NCI-H2081 (cell line): ENCODE measurements at places on chromosomes 16 and 17.

DNA sequence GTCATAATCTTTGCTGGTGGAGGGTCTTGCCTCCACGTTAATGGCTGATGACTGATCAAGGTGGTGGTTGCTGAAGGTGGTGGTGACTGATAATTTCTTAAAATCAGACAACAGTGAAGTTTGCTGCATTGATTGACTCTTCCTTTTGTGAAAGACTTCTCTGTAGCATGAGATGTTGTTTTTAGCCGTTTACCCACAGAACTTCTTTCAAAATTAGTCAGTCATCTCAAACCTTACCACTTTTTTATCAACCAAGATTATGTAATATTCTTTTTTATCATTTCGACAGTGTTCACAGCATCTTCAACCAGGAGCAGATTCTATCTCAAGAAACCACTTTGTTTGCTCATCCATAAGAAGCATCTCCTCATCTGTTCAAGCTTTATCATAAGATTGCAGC, 5.9 kb downstream of the UQCRC2 start:
- DNase-seq, result no peak

GRCh38 chr17:4852567-4853207, 19.5 kb downstream of the MINK1 start:
- no peak for DNase-seq

DNA sequence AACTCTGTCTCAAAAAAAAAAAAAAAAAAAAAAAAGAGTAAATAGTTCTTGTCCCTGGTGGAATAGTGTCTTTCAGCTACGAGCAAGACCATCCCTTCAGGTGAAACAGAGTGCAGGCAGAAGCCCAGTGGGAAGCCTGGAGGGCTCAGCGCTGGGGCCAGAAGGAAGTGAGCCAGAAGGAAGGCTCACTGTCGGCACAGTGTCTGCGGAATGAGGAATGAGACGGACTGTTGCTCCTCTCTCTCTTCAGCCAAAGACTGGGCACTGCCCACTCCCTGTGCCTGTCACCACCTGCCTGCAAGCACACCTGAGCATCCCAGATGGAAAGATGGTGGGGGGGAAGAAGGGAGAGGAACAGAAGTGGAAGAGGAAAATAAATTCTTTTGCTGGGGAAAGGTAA, 7.5 kb downstream of the RSL1D1 start:
- DNase-seq, result no peak

GRCh38 chr16:78605548-78606101, 506.2 kb downstream of the WWOX start:
- DNase-seq, result no peak

DNA sequence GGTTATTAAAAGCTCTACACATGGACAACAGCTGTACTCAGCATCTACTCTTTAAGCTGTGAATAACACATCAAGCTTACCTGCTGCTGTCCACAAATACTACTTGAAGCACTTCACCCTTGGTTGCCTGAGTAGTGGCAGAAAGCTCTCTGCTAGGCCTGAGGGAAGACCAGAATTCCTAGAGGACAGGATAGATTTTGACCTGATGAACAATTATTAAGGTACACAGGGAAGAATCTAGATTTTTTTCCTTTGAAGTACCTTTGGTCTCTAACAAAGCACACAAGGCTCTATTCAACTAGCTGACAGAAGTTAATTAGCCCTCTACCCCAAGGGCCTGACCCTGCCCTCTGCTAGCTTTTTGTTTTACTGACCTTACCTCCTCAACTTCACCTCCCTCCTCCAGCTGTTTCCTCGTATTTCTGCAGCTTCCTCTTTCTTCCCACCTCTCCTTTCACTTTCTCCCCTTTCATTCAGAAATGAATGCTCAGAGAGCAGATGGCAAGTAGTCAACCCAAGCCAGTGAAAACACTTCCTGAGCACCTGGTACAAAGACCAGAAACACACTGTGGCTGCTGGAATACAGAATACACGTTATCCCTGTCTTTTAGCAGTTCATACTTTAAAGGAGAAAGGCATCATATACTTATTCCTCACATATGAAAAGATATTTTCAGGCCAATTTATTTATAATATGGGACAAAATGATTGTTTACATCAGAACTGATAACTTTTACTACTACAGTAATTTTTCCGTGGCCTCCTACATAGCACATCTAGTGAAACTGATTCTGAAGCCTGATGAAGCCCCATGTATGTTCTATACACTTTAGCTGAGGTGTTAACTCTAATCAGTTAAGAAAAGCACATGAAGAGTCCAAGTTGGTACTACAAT, 5.7 kb upstream of the VEZF1 start:
- DNase-seq, result no peak

- no peak for DNase-seq
Measured at GRCh38 chr16:72159386-72159785, 12.6 kb downstream of the PMFBP1 start.

DNA sequence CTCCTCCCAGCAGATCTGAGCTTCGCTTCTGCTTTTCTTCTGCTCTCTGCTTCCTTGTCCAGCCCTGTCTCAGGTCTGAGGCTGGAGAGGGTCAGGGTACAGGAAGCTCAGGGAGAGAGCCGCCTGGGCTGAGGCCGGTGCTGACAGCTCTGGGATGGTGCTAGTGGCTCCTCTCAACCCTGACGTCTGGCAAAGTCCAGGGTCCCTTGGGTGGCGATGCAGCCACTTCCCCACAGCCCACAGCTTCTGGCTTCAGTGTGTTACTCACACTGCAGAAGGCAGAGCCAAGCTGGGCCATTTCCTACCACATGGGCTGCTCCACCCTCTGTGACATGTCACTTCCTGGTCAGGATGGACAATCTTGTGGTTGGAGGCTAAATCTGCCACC, at the start of gene CD300C:
Gene CD300C (minus strand): TSS at position 273 of the 388 bp plus-strand sequence. CDS start 333 bp downstream, outside the sequence.
- no peak for DNase-seq

- DNase-seq, result no peak
Measured at GRCh38 chr16:29959293-29959692, 2.6 kb upstream of the TMEM219 start.

GRCh38 chr17:27862004-27862403, 31.2 kb downstream of the LYRM9 start:
- no peak for DNase-seq

DNA sequence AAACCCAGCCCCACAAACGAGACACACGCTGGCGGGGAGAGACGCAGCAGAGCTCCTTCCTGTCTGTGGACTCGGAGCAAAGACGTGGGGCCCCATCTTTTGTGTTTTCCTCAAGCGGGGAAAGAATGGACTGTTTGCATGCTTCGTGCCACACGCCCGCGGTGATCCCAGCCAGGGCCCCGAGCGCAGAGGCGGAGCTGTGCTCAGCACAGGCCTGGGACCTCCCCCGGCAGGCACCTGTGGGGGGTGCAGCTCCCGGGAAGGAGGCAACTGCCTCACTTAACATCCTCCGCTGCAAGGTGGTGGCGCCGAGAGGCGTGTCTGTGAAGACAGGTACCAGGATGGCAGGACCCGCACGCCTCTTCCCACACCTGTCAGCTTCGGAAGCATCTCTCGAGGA, 19.1 kb downstream of the TRARG1 start:
- no peak for DNase-seq

DNA sequence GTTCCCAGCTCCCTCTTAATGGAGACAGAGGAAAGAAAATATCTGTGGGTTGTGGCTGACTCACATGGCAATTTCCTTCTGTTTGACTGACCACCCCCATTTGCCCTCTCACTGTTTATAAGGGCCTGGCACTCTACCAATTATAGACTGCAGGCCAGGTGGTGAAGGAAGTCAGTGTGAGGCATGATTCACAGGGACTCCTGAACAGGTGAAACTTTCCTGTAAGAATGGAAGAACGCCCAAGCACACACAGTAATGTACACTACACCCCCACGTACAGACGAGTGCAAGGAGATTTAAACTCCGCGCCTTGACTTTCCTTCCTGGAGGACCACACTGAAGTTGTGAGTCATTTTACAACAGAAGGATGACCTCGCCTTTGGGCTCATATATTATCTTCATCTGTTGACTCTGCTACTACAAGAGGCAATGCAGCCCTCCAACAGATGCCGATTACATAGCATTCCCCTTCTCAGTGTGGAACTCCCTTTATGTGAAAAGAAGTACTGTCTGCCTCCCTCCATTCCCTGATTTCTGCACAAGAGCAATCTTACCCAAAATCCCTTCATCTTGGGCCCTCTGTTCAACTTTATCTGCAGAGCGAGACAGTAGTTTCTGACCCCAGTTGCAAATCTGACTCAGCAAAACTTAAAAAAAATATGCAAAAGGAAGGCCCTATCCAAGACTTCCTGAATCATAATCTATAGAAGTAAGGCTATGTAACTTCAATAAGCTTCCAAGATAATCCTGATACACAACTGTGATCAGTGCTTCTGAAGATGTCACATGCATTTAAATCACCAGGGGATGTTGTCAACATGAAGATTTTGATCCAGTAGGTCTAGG, 163.6 kb downstream of the SHISA6 start:
- DNase-seq, result no peak

DNA sequence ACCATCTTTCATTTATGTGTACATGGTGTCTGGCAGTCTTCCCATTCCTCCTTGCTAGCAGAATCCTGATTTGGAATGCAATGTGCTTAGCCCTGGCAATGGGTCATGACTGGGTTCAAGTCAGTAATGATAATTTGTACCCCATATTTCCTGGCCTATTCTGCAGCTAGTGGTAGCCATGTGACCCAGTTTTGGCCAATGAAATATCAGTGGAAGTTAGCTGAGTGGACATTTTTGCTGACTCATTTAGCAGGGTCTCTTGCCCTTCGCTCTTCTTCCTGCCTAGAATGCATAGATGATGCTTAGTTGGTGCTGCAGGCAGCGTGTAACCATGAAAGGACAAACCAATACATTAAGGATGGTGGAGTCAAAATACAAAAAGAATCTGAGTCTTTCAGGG, 78.8 kb upstream of the AKTIP start:
- no peak for DNase-seq

DNA sequence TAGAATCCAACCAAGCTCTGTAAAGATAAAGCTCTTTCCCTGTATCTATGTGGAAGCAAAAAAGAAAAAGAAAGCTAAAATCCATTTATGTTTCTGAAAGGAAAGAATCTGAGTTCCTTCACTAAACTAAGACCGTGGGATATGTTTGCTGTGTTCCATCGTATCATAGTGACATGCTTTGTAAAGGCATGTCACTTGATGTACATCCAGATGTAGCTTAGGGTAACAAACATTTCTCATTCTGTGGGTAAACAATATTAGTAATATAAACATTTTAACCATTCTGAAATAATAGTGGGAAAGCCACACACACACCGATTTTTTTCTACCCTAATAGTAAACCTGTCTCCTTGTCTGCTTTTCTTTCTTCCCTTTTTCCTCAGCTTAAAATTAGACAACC, 78.1 kb downstream of the TUBD1 start:
- DNase-seq, result no peak

DNA sequence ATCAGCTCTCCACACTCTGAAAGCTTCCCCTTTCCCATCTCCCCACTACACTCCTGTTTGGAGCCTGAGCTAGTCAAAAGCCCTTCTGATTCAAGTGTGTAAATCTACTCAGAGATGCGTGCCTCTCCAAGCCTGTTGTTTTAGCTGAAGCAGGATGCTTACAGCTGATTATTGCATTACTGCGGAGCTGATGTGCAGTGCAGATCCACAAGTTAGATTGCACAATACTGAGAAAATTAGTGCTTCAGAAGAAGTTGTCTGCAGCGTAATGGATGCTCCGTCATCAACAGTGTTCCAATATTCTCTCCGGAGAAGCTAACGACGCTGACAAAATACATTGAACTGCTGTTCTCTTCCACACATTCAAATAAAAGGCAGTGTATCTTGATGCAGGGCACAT, 44.8 kb upstream of the NLRP1 start:
- no peak for DNase-seq

DNA sequence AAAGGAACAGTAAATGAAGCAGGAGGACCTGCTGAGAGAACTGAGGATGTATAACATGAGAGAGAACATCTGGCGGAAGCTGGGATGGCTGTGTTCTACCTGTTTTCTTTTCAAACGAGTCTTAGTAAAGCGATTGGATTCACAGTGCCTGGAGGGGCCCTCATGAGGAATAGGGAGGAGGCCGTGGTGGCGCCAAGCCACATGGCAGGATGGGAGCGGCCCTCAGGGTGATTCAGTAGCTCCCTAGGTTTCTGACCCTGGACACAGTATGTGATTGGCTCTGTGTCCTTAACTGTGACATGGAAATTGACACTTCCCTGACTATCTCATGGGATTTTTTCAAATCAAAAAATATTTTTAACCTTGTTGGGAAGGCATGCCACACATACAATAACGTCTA, 32.1 kb downstream of the USP43 start:
- DNase-seq, result no peak

GRCh38 chr16:66120656-66121055, 245.8 kb upstream of the CDH5 start:
- DNase-seq, result no peak

DNA sequence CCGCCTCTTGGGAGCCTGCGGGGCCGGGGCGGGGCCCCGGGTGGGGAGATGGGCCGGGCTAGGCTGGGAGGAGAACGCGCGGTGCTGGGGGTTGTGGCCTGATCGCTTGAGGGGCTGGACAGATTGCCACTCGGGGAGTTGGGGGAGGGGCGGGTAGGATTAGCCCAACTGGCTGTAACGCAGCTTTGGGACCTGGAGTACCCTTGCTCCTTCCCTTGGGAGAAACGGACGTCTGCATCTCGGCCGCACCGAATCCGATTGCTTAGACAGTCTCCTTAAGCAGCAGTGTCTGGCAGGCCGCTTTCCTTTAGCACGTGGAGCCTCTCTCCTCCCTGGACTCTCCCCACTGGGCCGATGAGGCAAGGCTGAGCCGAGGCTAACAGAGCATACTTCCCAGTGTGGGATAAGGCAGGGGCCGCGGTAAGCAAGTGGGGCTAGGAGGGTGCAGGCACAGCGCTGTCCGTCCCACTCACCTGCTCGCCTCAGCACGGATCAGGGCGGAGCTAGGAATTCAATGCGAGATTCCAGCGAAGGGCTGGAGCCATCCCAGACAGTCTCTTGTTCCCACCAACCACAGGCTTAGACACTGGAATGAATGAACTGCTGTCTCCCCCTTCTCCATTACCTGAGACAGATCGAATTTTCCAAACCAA, 540 bp upstream of the ACLY start:
- peak; percentile 72 for DNase-seq

GRCh38 chr17:62847426-62847825, 39.3 kb upstream of the MARCHF10 start:
- DNase-seq, result no peak

GRCh38 chr16:23847948-23848347, 12.2 kb downstream of the PRKCB start:
- no peak for DNase-seq

DNA sequence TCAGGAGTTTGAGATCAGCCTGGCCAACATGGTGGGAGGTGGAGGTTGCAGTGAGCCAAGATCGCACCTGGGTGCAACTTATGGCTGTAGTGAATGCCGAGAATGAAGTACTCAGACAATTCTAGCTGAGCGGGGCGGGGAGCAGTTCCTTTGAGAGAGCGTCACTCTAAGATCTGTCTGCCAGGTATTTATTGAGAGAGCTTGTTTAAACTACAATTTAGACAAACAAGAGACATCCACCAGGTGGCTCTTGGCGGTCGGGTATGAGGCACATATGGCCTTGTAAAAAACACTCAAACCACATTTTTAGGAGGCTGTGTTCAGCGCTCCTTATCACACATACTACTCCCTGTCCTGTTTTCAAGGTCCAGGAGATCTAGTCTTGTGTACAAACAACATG, 40.6 kb upstream of the CDH1 start:
- DNase-seq, result peak; percentile 21

- peak; percentile 88 for DNase-seq
Measured at GRCh38 chr17:67132366-67132765, 88.0 kb downstream of the CACNG1 start.
